ENCODE measurements at places on chromosomes 6 and 20. TPM values are rescaled to one million over a fixed set of nuclear protein-coding genes. Genes with fewer than 3 reads are reported as not detected.
A peak's percentile ranks its signal among the peaks of the same experiment; 100 is the strongest.

DNA sequence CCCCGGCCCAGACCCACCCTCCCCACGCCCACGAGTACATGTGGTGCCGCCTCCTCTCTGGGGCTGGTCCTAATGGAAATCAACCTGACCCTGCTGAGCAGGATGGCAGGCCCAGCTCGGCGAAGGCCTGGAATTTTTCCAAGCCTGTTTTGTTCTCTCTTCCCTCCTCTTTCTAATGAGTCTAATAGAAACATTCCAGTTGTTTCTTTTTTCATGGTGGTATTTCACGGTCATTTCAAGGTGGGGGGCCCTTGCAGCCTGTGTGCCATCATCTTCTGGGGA lies 16.6 kb downstream of the SMOC2 start:
- DNase-seq: no peak

The AARS2 gene
- 13.8 TPM for total RNA-seq

DNA sequence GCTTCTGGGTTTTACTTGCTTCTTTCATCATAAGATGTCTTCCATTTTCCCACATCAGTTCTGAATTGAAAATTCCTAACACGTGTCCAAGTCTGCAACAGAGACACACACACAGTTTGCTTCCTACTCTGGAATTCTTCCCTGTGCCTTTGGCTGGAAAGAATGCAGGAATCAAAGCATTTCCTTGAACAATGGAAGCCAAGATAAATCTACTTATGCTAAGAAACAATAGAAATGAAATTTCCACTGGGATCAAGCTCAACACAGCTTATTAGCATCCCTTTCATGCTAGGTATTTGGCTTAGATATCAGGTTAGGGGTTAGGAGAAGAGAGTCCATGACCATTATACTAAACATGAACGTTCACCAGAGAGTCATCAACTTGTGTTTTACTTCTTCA lies 101.1 kb upstream of the SCAF8 start:
- no peak for DNase-seq

The PNPLA1 gene
- total RNA-seq: not detected

GRCh38 chr20:10129749-10130148 lies 88.9 kb upstream of the SNAP25 start:
- no peak for DNase-seq

The GFOD1 gene
- 2.1 TPM for total RNA-seq

DNA sequence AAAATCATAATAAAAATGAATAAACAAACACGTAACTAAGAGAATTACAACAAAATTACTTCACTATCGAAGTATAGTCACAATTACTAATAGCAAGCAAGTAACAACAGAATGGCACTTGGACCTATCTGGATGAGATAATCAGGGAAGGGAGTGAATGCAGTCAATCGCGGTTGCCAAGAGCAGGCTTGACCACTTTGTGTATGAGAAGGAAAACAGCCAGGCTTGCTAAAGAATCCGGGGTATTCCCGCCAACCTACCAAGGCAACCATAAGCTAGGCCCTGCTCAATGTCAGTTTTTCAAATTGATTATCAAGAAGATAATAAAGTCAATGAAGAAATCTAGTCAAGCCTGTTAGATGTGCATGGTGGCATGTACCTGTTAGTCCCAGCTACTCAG lies 39.7 kb downstream of the PXDC1 start:
- no peak for DNase-seq

GRCh38 chr6:117955684-117956256 lies 48.7 kb downstream of the SLC35F1 start:
- DNase-seq: no peak

GRCh38 chr6:28896505-28897368 lies 27.0 kb downstream of the TRIM27 start:
- peak; percentile 81 for DNase-seq

GRCh38 chr6:94478133-94479005 lies 1059.0 kb upstream of the EPHA7 start:
- no peak for DNase-seq

- no peak for DNase-seq
Measured at GRCh38 chr6:161359618-161359945, 85.7 kb upstream of the AGPAT4 start.

The RIPPLY2 gene
- total RNA-seq: 0.36 TPM

GRCh38 chr6:10312445-10312844 lies 102.4 kb downstream of the TFAP2A start:
- no peak for DNase-seq

DNA sequence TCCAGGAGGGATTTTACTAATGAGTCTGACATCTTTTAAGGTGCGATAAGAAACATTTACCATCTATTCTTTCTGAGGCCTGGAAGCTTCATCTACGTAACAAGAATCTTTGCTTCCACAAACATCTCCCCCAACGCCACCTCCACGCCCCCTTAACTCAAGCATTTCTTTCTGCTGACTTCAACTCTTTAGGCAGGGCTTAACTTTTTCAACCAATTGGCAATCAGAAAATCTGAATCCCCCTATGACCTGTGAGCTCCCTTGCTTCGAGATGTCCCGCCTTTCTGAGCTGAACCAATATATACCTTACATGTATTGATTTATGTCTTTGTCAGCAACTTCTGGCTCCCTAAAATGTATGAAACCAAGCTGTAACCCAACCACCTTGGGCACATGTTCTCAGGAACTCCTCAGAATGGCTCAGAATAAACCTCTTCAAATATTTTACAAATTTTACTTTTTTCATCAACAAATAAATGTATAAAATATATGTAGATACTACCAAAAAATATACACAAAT lies 11.5 kb downstream of the OR2H2 start:
- peak; percentile 50 for DNase-seq

Data from endodermal cell (in vitro differentiated cells).